ENCODE measurements at places on chromosomes 3 and 15.

- no peak for DNase-seq
Measured at GRCh38 chr3:105343991-105344390, 22.7 kb upstream of the ALCAM start.

- DNase-seq = no peak
Measured at GRCh38 chr3:39285332-39285731, 5.5 kb upstream of the CX3CR1 start.

GRCh38 chr15:56608140-56608778, 125.0 kb downstream of the ZNF280D start:
- no peak for DNase-seq

GRCh38 chr3:44065311-44066094, 176.2 kb upstream of the TOPAZ1 start:
- DNase-seq = no peak

- DNase-seq = no peak
Measured at GRCh38 chr15:27723821-27724220, 375.3 kb downstream of the OCA2 start.
